ENCODE measurements at places on chromosomes 2 and 18. TPM values are rescaled to one million over a fixed set of nuclear protein-coding genes. Genes with fewer than 3 reads are reported as not detected.

The PLB1 gene
- 6.5 TPM for total RNA-seq

The ALKAL2 gene
- total RNA-seq = not detected

The CEP192 gene
- 21.6 TPM for total RNA-seq

The ACMSD gene
- total RNA-seq = not detected

The NGEF gene
- total RNA-seq = 4.0 TPM

The LOXL3 gene
- 3.2 TPM for total RNA-seq

The AQP12B gene
- total RNA-seq = not detected

GRCh38 chr2:238152771-238153688, 5.7 kb upstream of the ERFE start:
- no peak for DNase-seq

DNA sequence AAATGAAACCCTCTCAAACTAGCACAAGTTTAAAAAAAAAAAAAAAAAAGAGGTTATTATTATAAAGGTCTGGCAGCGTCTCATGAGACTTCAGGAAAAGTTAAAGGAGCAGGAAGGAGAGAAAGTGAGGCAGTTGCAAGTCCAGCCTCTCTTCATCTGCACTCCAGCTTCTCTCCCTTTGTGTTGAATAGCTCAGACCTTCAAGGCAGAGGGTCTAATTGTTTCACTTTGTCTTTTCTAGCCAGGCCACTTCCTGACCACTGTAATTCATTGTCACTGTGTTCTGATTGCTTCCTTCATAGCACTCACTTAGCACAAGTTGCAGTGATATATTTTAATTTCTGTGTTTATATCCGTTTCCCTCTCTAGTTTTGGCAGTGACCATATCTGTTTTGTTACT, 99.9 kb downstream of the SPATS2L start:
- no peak for DNase-seq

GRCh38 chr2:101357376-101357775, 29.9 kb downstream of the CREG2 start:
- no peak for DNase-seq

DNA sequence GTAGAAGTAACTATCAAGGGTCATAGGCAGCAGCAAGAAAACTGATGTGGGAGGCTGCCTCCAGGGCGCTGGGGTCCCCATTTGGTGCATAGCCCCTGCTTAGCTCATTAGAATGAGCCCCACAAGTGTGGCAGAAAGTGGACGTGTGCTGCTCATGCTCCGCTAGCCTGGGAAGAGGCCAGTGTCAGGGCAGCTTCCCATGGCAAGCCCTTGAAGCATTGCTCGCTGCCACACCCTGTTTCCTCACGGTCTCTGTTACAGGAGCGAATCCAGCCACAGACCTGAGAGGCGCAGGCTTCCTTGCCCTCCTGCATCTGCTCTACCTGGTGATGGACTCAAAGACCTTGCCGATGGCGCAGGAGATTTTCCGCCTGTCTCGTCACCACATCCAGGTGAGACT, 22.5 kb downstream of the ELMOD3 start:
- DNase-seq = no peak

DNA sequence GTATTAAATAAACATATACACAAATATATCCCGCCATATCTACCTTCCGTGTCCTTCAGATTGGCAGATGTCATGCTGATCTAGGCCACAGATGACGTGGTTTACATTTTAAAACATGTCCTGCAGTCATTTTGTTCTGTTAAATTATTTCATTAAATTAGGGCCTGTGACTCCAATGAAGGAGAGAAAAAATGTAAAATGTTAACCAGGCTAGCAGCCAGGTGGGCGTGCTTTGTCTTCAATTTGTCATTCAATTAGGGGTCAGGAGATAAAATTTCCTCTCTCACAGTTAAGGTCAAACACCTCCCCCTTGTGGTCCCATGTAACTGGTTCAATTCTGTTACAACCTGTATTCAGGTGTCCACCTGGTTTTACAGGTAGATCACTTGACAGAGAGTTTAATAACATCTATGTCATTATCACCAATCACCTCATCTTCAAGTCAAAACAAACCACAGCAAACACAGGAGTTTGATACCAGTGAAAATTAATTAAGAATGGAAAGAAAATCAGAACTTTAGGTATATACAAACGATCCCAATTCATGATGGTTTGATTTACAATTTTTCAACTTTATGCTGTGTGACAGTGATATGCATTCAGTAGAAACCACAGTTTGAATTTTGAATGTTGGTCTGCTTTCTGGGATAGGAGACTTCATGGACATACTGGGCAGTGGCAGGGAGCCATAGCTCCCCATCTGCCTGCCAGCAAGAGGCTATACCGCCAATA, 339.4 kb downstream of the CMPK2 start:
- no peak for DNase-seq

GRCh38 chr2:4604767-4605166, 901.4 kb downstream of the DCDC2C start:
- DNase-seq = no peak

GRCh38 chr2:128284841-128285240, 33.8 kb downstream of the HS6ST1 start:
- no peak for DNase-seq

DNA sequence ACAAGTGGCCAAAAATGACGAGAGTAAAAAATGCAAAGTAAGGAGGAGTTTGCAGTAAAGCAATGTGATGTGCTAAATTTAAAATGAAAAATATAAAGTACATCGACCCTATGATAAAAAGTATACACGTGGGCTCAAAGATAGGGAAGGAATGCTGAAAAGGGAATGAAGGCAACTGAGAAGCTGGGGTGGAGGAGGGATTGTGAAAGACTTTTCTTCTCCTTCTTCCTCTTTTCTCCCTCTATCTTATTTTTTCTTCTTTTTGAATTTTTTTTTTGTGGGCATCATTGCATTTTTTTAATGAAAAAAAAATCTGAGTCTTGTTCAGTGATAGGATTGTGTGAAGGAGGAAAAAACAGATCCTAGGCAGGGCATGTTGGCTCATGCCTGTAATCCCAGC, 57.6 kb upstream of the STK17B start:
- no peak for DNase-seq

DNA sequence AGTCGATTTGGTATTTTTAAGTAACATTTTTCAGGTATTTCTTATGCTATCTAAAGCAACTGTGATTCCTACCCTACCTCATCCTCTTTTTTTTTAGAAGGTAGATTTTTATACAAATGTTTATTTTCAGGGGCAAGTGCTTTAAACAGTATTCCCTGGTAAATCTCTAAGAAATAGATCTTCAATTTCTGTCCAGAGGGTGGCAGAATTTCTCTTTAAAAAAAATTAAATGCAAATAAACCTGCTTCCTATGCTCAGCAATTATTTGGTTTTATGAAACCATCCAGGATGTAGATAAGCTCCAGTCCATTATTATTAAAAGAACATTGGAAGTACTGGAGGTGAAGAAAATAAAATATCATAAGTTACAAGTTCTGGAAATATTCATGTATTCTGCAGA, 191.9 kb downstream of the MYO3B start:
- no peak for DNase-seq

DNA sequence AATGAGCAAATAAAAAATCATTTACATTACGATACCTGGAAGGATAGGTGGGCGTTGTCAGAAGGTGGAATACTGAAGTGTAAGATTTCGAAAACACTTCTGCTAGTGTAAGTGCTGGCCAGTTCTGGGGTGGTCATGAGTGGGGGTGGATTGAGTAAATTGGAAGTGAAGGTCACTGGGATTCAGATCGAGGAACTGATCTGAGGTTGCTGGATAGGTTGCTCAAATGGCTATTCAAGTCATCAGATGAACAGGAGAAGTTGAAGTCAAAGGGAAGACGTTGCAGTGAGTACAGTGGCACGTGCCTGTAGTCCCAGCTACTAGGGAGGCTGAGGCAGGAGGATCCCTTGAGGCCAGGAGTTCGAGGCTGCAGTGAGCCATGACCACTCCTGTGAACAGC, 95.7 kb downstream of the MALT1 start:
- DNase-seq = no peak

DNA sequence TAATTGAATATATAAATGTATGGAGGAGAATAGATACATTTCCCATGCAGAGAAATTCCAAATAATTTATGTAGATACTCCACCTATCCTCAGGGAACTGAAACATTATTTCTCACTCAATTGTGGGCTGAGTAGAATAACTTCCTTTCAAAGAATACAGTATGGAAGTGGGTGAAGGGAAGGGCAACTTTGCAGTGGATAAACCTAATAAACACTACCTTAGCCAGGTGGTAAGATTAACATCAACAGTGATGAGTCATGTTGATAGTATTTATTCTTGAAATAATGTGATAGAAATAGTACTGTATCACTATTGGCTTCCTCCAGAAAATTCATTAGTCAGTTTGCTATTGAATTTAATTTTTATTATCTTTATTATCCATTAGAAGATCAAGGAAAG, 716.4 kb upstream of the CHAC2 start:
- DNase-seq = no peak

- DNase-seq = no peak
Measured at GRCh38 chr2:62209427-62209991, 13.6 kb downstream of the B3GNT2 start.

DNA sequence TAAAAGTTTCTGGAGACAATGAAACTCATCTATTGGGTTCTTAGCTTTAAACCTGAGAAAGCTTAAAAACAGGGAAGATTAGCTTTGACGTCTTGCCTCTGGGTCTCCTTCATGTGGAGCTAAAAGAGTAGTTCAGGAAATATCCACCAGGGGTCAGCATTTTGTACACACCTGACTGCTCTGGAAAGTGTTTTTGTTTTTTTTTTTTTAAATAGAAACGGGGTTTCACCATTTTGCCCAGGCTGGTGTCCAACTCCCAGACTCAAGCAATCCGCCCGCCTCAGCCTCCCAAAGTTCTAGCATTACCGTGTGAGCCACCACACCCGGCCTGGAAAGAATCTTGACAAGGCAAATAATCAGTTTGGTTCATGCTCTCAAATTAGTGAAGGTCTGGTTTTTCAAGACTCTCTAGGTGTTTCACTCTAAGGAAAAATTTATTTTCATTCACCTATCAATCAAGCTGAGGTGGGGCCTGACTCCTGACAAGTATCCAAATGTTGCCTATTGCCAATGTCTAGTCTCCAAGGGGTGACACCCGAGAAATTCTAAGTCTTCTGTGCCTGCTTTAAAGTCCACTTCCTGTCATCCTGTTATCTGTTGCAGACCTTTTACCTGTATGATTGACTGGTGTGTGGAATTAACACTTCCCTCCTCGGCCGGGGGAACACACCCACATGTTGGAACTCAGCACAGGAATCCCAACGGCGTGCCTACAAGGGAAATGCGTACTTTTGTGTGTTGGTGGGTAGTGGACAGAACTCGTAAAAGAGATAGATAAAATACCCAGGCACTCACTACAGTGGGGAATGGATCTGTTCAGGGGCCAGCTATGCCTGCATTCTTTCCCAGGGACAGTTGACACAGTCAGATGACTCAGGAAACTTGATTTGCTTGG, 11.3 kb downstream of the IL1RN start:
- DNase-seq = no peak

- DNase-seq = no peak
Measured at GRCh38 chr2:206562375-206562774, 79.9 kb upstream of the FAM237A start.

DNA sequence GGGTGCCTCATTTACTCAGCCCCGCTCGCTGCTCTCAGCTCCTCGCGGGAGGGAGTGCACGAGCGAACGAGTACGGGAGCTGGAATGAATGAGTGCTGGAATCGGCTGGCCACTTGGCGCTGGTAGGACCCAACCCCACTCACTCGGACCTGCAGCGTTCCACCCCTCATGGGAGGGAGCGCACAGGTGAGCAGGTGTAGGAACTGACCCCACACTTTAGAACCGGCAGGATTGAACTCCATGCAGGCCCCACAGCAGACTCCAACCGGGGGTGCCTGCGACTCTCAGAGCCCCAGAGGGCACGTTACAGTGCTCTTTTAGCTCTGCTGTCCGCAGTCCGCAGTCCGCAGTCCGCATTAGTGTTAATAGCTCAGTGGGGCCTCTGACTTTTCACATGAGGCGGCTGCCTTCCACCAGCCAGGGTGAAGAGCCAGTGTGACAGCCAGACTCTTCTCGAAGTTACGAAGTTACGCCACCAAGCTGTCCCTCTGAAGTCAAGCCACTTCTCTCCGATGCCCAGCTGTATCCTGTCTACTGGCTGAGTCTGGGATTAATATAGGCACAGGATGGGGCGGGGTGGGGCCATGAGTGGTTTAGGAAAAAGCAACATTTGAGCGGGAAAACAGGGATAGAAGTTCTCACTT, 102.7 kb upstream of the ARHGAP15 start:
- DNase-seq = no peak
